Posterior cingulate gyrus (tissue), 11 donors: ENCODE measurements at places on chromosomes 7 and 10.

DNA sequence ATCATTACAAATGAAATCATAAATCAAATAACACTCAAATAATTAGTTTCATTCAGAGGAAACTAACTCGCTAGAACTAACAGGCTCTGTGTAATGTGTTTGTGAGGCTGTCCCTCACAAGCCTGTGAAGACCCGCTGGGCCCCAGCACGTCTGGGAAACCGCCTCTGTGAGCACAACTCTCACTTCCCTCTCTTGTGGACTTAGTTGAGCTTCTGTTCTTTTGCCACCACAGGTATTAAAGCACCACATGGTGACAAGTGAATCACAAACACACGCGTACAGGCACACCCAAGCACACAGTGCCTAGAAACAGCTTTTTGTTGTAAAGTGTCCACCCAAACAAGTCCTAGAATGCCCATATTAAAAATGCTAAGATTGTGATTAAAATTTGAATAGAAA lies 51.0 kb downstream of the ZNF777 start:
- no peak for DNase-seq

DNA sequence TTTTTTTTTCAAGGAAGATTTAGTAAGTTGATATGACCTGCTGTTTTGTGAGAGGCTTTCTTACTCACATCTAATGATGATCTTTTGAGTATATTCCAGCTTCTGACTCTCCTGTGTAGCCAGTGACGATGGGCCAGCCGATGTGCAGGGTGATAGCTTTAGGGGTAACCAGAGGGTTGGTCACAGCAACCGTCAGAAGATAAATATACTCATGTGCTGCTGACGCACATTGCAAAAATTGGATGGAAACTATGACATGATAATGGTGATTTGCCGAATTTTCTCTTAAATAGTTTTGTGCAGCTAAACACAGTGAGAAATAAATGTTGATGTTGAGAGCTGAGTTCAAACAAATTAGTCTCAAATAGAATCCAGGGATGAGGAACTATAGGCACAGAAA lies 29.5 kb downstream of the R3HCC1L start:
- DNase-seq, result no peak

DNA sequence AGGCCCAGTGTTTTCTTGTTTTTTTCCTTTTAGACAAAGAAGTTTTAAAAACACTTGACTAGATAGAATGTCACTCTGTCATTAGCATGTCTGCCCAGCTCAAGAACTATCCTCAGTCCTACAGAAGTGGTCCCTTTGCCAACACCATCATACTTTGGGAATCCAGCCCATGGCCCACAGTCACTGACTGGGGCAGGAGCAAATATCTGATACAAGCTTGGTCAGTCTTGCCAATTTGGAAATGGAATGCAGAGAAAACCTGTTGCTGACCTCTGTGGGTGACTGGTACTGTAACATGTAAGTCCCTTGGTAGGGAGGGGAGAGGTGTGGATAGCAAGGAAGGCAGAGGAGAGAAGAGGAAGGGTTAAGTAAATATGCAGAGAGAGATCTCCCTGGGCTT lies 47.8 kb downstream of the IPMK start:
- no peak for DNase-seq

GRCh38 chr7:26950889-26951288 lies 86.5 kb upstream of the SKAP2 start:
- DNase-seq, result no peak
